ENCODE measurements at places on chromosomes 7 and 10.

DNA sequence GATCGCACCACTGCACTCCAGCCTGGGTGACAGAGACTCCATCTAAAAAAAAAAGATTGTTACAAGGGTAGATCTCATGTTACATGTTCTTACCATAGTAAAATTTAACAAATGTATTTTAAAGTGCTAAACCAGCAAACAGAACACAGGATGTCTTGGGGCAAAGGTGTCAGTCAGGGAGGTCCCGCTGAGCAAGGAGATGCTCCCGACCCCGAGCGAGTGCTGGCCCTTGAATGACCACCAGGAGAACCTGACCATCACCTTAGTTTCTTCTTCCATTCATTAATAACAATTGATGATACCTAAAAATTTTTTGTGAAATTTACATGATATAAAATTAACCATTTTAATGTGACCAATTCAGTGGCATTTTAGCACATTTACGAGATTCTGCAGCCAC is 241.6 kb upstream of the GPR26 start:
- DNase-seq = no peak

GRCh38 chr7:137940656-137941518 is 61.0 kb downstream of the CREB3L2 start:
- DNase-seq = no peak

DNA sequence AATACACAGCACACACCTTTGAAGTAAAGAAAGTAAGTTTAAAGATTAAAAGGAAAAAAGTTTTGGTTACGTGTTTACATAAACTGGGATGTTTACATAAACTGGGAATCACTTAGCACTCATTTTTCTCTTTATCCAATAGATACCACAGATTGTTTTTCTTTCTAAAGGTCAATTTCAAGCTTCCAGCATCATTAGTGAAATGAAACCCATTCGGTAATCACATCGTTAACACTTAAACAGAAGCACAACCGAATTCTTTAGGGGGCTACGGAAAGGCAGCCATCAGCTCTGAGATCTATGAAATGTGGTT is 1.1 kb downstream of the ODAD2 start:
- no peak for DNase-seq

DNA sequence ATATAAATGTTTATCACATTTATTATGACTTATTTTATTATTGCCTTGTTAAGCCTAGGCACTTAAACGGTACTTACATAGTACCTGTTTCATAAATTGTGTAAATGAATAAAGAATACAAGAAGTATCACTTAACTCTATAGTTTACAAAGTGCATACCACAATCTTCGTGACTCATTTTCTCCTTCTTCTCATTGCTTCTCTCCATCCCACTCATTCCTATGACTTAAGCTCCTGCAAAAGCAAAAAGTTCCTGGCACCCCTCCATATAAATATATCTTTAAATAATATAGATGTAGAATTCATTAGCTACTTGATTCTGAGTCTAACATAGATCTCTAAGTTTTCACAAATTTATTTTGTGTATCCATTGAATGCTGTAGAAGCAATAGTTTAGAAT is 1382.0 kb upstream of the CELF2 start:
- DNase-seq = no peak

- no peak for DNase-seq
Observed at GRCh38 chr10:11404901-11405300, 206.5 kb downstream of the USP6NL start.

DNA sequence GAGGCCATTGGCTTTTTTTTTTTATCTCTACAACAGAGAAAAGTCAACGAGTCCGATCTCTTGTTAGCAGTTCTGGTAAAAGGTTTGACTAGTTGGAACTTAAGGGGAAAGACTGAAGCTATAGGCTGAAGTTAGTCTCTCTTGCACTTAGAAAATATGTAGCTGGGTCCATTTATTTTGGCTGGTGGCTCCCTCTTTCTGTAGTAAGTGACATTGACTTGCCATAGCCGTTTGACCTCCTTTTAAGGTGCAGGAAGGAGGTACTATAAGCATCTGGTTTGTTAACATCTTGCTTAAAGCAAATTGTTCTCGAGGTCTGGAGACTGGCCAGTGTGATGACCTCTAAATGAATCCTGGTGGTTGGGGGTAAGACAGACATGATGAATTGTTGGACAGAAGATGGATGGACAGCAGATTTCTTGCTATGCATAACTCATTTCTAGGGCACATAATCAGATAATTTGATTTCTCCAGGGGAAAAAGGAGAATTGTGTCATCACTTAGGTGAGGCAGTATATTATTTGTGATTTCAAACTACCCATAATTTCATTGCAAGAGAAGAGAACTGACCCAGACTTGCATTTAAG is 356.3 kb upstream of the GALNT17 start:
- no peak for DNase-seq

All from GM04504 (cell line).